ENCODE measurements at places on chromosomes 5 and 9.

GRCh38 chr5:6581090-6581489 is 51.8 kb downstream of the NSUN2 start:
- DNase-seq = no peak

DNA sequence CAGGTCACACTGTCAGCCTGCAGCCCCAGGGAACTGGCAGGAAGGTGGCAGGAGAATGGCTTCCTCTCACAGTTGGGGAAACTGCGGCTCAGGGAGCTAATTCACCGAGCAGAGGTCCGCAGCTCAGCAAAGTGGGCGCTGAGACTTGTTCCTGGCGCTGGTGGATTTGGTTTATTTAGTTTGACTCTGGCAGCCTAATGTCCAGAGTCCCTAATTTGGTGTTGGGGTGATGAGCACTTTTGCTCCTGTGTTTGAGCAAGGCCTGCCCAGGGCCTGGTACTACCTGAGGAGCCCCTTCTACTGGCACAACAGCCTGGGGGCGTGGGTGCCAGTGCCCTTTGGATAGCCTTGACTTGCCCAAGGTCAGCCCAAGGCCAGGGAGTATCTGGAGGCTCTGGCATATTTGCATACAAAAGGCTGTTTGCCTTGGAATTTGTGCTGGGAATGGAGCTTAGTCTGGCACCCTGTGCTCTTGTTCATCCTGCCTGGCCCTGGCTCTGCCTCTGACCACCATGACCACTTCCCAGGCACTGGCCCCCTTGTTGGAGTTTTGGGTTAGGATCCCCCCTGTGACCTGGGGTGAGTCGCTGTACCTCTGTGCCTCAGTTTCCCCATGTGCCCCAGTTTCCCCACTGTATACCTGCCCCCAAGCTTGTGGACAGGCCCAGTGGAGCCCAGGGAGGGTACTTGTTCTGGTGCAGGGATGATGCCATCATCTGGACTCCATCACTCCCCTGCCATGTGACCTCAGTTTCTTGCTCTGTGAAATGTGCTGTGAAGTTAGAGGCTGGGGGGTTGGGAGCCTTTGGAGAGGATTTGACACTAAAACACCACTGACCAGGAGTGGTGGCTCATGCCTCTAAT is 1.4 kb downstream of the SUSD3 start:
- DNase-seq = no peak

GRCh38 chr9:10806868-10807267 is 194.1 kb upstream of the PTPRD start:
- no peak for DNase-seq

DNA sequence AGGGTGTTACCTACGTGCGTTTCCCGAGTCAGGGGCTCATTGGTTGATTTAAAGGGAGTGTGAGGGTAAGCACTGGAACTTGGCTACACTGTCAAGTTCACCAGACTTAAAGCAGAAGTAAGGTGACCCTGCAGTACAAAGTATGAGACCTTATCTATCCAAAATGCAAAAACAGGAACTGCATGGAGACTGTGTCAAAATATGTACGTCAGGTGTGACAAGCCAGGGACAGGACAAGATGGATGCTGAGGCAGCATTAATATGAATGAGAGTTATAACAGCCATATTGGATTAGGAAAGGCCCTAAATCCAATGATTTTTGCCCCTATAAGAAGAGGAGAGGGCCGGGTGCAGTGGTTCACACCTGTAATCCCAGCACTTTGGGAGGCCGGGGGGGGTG is 15.4 kb upstream of the SUSD3 start:
- DNase-seq = no peak

DNA sequence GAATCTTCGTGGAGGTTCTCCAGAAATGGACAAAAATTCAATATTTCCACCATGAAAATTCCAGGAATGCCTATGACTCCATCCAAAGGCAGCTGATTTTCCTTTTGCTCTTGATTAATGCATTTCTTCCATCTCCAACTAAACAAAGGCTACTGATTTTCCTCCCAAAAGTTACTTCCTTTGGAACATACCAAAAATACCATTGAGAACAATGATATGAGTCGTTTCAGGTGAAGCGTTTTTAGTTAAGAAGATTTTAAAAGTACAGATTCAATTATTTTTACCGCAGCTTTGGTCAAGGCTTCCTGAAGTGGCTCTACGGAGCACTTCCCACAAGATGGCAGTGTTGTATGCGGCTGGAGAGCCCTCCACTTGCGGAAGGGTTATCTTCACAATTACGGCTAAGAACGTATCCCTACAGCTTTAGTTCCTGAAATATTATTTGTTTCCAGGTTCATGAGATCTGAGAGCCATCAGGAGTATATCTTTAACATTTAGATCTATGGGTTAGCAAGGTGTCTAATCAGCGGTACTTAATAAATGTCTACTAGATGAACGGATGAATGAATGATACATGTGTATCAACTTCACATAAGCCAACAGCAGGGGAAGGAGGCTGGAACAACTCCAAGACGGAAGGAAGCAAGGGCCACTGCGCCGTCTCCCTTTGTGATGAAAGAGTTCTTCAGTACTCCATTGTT is 35.9 kb upstream of the ARSB start:
- DNase-seq = peak; percentile 65

- no peak for DNase-seq
These were observed 92.6 kb downstream of the PAX5 start for GRCh38 chr9:36941441-36941840.

DNA sequence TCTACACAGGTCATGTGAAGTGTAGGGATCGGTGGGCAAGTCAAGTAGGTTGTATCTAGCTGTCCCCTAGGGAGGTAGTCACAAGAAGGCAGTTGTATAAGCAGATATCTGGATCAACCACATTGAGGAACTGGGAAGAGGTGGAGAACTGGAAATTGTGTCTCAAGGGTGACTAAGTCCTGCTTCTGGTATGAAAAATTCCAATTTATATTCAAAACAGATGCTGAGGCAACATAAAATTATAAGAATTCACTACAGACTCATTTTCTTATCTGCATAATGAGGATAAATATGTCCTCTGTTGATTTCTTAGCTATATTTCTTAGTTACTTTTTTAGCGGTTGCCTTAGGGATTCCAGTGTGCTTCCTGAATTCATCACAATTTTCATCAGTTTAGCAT is 46.8 kb downstream of the GALNT12 start:
- peak; percentile 48 for DNase-seq

GRCh38 chr5:136992796-136993489 is 506.2 kb downstream of the SPOCK1 start:
- no peak for DNase-seq

DNA sequence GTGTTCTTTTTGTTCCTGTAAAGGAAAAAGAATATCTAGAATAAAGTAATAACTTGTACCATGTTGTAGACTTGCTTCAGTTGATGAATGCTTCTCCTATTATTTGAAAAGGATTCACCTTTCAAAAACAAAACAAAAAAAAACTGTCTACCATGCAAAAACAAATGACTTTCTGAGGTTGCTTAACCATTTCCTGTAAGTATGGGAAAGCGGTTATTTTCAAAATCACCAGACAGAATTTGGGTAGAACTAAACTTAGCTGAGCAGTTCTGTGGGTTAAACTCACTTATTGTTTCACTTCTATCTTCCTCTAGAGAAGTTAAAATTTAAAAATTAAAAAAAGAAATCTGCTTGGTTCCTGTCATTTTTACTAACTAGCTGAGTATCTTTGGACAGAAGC is 25.2 kb downstream of the LNPEP start:
- no peak for DNase-seq

DNA sequence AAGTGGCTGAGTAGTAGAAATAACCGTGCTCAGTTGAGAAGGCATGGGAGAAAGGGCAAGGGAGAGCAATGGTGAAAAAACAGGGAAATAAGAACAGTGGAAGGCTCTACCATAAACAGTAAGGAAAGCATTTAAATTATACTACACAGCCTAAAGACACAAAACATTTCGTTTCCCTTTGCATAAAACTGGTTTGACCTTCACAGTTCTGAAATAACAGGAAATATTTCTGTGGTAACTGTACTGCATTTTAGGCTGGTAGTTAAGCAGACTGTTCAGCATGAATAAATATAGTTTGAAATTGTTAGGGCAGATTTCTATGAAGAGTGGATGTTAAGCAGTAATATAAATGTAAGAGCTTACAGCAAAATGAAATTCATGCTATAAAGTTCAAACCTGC is 147.5 kb downstream of the CSNK1G3 start:
- no peak for DNase-seq
